Activated CD8-positive, alpha-beta memory T cell treated with anti-CD3 and anti-CD28 coated beads for 1 hour (primary cell): ENCODE measurements at places on chromosomes 6 and 20.

DNA sequence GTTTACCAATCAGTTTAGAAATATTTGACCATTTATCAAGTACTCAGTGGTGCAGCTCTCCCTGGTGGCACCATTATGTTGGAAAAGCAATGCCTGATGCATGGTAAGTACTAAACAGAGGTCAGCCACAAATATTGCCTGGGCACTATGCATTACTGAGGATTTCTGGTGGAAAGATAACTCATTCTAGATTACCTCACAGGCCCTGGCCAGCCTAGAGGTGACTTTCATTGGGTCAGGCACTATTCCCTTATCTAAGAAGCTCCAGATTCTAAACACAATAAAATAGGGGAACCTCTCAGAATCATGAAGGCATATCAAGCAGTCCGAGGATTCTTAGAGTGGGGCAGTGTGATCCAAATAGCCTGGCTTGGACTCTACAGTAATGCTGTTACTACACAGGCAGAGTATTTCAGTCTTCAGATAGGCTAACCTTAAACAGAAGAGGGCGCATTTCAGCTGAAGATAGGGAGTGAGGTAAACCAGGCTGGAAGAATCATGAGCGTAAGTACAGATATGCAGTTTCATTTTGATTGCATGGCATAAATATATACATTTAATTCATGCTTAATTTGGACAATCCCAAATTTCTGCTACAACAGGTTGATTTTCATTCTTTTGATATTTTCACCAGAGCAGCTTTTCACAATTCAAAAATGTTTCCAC lies 12.1 kb downstream of the LGSN start:
- no peak for DNase-seq

DNA sequence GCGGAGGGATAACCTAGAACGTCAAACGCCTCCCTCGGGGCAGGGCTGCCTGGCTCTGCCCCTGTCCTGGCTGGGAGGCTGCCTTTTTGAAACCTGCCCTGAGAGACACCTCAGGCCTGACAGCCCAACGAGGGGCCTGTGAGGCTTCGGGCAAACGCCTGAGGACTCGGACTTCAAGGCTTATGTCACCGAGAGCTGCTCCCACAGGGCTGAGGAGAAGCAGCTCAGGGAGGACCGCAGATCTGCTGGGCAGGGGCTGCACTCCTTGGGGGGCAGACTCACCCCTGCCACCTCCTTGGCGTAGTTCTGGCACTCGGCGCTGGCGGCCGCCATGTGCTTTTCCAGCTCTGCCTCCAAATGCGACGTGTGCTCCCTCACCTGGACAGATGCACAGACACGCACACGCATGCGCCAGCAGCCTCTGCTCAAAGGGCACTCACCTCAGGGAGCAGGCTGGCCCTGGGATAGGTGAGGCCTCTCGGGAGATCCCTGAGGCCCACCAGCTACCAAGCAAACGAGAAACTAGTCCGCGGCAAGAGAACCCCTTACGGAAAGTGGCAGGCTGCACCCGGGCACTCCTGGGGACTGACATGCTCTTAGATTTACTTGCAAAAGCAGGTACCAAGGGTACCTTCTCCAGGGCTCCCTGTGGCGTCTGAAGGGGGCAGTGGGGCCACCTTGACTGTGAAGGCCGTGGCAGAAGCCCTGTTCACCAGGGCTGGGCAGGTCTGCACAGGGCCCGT lies 49.6 kb downstream of the DSTN start:
- DNase-seq: no peak

DNA sequence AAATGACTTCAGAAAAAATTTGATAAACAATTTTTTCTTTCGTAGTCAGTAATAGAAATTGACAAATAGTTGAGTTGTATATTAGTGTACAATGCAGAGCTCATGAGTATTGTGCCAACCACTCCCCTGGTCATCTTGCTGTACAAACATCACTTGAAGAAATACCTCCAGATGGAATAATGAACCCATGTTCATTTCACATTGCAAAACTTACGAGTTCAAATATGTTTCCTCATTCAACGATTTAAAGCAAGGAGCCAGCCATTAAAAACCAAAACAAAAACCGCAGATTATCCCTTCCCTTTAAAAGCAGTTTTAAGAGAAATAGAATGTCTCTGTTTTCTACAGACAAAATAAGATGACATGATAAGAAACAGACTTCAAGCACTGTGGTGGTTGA lies 62.5 kb downstream of the RALGAPA2 start:
- DNase-seq: no peak

- DNase-seq: no peak
These were observed 36.3 kb downstream of the ZNF133 start for GRCh38 chr20:18324596-18325089.

DNA sequence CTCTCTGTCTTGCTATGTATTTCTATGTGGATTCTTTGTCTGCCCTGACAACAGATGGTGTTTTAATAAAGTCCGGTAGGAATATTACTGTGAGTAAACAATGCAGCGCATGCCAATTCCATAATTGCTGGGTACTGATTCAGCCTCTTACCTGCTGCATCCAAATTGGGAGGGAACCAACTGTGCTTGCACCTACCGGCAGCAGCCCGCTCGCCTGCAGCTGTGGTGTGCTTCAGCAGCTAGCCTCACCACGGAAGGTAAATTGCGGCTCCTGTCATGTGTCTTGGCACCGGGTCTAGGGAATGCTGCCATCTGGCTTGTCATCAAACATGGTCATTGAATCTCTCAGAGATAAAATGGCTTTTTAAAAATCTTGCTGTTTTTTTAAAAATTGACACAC lies 704.8 kb upstream of the SLC35B3 start:
- no peak for DNase-seq
